ENCODE measurements at places on chromosomes 2 and 18.

GRCh38 chr18:36759167-36759776 lies 69.5 kb downstream of the TPGS2 start:
- no peak for DNase-seq

DNA sequence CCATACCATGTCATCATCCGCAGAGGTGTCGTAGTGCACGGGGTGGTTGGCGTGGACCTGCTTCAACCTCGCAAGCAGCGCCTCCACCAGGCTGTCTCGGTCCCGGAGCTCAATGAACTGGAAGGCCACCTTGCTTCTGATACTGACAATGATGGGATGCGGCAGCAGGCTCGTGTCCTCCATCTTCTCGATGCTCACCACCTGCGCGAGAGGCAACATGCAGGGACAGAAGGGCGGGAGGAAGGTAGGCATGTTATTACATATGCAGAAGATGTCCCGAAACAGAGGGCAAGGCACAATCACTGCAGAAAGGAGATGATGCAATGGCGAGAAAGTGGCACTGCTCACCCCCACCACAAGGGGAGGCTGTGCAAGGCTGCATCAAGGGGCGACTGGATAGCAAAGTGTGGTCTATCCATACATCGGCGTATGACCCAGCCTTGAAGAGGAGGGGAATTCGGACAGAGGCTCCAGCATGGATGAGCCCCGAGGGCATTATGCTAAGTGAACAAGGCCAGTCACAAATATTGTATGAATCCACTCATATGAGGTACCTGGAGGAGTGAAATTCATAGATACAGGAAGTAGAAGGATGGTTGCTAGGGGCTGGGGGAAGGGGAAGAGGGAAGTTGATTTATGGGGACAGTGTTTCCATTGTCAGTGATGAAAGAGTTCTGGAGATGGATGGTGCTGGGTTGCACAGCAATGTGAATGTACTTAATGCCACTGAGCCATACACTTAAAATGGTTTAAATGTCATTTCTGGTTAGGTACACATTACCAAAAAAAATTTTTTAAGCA lies 36.6 kb downstream of the RPL31 start:
- DNase-seq: no peak

DNA sequence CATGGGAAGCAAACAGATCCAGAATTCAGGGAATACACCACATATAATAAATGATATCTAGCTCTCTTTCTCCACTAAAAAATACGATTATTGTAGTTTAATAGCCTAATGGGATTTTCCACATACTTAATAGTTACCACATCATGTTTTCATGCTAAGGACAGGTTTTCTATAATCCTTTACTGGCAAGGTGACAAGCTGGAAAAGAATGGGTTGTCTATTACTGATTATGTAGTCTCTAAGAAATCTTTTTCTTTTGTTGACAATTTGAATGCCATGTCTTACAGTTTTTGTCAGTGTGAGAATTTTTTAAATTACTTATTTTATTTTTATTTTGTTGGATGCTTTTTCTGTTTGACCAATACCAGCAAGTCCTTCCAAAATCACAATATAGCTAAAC lies 177.8 kb downstream of the GALNT13 start:
- DNase-seq: no peak

DNA sequence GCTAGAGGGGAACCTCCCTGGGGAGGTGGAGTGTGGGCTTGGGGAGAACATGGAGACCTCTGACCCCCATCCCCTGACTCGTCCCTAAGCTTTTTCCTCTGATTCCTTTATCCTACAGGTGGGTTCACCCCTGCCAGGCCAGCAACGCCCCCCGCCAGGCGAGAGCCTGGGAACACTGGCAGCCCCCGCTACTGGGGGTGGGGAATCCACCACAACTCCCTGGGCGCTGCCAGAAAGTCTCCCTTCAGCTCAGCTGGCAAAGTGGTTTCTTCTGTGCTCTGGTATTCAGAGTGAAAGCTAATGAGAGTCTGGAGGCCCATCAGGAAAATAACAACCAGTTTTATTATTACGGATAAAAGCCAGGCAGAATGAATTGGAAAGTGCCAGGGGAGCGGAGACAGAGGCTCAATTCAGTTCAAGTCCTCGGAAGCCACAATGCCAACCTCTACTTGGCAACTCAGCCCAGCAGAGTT lies 2.8 kb downstream of the DIPK1C start:
- no peak for DNase-seq

DNA sequence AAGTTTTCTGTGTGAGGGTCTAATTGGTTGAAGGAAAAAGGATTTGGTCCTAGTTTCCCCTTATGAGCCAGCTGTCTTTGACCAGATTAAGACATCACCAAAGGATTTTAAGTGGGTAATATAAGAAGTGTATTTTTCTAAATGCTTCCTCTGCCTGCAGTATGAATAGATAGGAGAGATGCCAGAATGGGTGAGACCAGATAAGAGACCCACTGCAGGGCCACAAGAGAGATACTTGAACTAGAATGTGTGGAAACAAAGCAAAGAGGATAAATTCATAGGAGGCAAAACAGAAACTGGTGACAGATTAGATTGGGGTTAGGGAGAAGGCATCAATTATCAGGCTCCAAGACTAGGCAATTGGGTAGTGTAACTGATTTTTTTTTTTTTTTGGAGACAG lies 1.1 kb upstream of the HDHD2 start:
- no peak for DNase-seq

DNA sequence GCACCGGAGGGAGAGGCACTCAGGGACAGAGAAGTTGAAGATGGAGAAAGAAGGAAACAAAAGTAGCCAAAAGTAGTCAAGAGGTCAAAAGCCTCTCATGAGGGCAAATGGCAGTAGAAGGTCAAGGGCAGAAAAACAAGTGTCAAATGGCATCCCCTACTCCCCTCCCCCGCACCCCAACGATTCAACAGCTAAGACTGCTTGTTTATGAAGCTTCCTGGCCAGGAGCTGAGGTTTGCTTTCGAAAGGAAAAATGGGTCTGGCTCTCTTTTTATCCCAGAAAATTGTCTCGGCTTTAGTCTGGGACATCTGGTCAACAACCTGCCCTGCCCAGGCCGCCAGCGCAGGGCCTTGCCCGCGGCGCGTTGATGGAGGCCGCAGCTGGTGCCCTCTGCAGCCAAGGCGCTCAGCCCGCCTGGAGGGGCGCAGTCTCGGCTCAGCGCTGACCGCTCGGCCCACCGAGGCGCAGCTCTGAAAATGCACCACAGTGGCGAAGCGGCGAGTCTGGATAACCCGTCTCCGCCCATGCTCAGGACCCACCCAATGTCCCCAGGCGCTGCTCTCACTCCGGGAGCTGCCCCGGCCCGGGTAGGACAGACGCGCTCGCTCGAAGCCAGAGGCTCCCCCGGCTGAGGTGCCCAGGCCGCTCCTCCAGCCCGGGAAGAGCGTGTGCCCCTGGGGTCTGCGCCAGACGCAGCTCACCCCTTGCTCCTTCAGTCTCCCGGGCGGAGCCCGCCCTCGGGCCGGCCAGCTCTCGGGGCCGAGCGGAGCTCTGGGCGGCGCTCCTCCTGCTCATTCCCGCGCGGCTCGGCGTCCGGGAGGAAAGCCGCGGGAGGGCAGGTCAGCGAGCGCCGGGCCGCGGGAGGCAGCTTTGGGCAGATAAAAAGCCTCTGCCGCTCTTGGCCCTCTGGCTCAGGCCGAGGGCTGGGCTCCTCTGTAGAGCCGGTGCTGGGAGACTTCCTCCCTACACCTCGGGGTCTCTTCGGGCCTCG lies 1.8 kb upstream of the TBR1 start:
- no peak for DNase-seq

GRCh38 chr18:58213440-58213839 lies 169.4 kb downstream of the NEDD4L start:
- no peak for DNase-seq

DNA sequence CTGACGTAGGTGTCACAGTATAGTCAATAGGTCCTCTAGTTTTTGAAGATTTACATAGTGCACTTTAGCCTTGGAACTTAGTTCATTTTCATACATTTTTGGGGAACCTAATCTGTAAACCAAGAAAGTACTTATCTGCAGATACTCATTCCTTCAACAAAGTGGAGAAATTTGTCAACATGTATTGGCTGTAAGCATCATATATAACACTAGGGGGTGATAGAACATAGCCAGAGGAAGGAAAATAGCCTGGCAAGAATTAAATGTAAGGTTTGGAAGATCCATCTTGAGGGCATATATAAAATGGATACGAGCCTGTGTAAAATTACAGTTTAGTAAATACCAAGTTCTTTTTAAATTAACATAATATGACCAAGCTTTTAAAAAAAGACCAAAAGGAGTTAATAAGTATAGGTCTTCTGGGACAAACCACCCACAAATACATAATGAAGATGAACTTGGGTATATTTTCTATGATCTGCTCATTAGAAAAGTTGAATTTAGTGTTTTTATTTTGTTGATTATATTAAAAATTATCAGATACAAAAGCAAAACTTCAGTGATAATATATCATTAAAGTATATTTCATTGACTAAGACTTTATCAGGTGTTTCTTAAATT lies 18.2 kb downstream of the RPL37A start:
- no peak for DNase-seq

DNA sequence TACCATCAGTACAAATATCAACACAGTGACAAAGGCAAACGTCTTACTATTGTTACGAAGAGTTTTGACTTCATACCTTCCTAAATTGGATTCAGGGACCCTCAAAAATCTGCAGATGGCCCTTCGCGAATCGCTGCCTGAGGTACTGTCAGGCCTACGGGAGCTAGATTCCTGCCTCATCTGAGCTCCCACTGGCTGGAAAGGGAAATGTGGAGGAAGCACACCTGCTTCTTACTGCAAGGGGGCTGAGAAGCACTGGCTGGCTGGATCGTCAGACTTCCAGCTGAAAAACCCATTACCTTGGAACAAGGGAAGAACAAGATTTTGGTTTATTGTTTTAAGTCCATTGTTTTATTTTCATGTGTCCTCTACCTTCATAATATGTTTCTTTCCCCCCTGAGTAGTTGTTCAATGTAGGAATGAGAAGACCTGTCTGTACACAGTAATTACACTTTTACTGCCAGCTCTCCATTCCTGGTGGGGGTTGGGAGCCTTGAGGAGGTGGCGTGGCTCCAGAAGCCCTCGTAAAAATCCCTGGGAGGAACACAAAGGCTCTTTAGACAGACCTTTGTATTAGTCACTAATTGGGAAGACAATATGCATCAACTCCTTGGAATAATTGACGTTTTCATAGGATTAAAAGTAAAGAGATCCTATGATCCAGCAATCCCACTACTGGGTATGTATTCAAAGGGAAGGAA lies 124.1 kb upstream of the NOSTRIN start:
- DNase-seq: no peak

GRCh38 chr2:187056416-187057334 lies 207.7 kb upstream of the ZSWIM2 start:
- no peak for DNase-seq

DNA sequence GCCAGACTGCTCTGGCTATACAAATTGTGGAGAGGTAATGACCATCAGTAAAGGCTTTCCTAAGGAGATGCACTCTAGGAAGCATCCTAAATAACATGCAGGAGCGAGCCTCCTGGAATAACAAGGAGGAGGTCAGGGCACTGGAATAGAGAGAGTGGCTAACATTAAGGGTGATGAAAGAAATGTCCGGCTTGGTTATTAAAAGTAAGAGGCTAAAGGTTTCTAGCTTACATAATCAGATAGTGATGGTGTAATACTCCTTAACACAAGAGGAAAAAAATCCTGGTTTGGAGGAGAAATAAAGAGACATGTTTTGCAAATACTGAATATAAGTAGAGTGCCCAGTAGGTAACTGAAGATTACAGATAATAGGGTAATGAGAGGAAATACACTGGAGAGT lies 365.7 kb downstream of the ZEB2 start:
- no peak for DNase-seq

DNA sequence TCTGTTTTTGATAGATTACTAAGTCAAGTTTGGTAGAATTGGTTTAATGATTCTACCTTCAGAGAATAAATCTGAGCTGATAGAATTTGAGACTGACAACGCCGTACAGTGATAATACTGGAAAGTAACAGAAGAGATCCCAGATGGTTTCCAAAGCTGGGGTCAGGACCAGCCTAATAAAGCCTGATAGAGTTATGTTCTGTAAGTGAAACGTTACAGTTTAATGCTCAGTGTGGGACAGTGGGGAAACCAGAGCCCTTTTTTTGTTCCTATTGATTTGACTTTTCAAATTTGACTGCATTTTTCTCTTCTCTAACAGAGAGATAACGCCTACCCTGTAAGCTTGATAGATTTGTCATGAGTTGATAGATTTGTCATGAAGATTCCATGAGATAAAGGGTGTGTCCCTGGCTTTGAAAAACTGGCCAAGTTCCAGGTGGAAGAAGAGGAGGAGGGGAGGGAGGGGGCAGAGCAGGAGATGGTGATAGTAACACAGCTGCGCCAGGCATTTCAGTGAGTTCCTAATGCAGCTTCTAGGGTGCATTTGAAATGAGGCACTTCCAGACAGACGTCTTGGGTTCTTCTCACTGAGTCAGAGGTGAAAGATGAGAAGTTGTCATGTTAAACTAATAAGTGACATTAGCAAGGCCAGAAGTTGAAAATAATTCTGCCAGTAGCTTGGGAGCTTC lies 65.1 kb downstream of the CERS6 start:
- DNase-seq: no peak

GRCh38 chr2:54572262-54572635 lies 116.1 kb downstream of the SPTBN1 start:
- DNase-seq: no peak

- DNase-seq: no peak
Measured at GRCh38 chr18:66440433-66440832, 163.5 kb downstream of the CDH19 start.

- no peak for DNase-seq
Measured at GRCh38 chr2:207038299-207038698, 99.0 kb downstream of the CPO start.

DNA sequence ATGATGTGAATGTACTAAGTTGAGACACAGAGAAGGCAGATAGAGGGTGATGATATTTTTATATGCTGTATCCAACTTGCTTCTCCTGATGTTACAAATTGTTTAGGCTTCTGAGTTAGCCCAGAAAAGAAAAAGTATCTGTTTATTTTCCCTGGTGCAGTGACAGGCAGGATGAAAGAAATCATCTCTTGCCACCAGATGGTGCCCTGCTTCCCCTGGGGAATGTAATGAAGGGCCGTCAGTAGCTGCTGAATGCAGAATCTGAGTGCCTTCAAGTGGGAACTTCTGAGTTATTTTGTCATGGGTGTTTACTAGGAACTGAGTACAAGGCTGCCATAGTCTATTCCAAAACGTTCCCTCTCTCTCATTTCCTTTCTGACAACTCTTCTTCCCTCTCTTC lies 525.6 kb downstream of the MBD2 start:
- no peak for DNase-seq

- no peak for DNase-seq
Measured at GRCh38 chr2:183123117-183123958, 905 bp upstream of the NUP35 start.
